M059J (cell line): ENCODE measurements at places on chromosomes 1 and 21.
A peak's percentile ranks its signal among the peaks of the same experiment; 100 is the strongest.

DNA sequence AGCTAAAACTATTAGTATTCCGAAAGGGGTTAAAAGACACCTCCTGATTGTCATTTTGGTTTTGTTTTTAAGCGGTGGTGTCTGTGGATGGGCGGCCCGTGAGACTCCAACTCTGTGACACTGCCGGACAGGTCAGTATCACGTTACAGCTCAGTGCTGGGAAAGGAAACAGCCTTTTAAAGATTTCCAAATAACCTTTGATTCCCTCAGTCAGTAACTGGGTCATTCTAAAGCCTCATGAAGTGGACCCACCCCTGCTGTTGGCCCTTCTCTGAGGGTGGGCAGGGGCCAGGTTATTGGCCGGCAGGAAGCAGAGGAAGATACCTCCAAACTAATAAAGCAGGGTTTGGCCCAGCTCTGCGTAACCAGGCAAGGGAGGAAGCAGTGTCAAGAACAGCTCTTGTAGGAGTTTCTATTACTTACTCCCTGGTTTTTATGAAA is 2.3 kb downstream of the RHOU start:
- DNase-seq, result no peak

DNA sequence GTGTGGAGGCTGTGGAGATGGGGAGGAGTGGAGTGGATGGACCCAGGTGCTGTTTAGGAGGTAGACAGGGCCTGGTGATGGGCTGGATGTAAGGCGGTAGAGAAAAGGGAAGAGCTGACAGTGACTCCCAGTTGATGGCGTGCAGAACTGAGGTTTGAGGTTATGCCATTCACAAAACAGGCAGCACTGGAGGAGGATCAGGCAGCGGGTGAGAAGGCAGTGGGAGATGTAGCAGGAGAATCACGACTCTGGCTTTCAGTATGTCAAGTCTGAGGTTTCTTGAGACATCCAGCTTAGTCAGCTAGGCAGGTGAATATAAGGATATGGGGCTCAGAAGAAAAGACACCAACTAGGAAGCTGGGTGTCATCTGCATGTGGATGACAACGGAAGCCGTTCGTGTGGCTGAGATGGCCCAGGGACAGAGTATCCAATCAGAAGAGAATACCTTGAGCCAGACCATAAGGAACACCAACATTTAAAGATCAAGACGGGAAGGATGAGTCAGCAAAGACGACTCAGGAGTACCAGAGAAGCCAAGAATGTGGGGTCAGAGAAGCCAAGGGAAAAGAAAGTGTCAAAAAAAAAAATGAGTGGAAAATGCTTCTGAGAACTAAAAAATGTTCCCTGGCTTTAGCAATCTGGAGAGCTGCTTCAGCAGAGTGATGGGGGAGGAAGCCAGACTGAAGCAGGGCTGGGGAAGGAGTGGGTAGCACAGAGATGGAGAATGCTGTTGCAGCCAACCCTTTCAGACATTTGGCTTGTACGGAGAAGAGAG is 15.2 kb downstream of the LRRN2 start:
- peak; percentile 52 for DNase-seq

GRCh38 chr1:222736470-222736869 is 532 bp upstream of the FAM177B start:
- no peak for DNase-seq

DNA sequence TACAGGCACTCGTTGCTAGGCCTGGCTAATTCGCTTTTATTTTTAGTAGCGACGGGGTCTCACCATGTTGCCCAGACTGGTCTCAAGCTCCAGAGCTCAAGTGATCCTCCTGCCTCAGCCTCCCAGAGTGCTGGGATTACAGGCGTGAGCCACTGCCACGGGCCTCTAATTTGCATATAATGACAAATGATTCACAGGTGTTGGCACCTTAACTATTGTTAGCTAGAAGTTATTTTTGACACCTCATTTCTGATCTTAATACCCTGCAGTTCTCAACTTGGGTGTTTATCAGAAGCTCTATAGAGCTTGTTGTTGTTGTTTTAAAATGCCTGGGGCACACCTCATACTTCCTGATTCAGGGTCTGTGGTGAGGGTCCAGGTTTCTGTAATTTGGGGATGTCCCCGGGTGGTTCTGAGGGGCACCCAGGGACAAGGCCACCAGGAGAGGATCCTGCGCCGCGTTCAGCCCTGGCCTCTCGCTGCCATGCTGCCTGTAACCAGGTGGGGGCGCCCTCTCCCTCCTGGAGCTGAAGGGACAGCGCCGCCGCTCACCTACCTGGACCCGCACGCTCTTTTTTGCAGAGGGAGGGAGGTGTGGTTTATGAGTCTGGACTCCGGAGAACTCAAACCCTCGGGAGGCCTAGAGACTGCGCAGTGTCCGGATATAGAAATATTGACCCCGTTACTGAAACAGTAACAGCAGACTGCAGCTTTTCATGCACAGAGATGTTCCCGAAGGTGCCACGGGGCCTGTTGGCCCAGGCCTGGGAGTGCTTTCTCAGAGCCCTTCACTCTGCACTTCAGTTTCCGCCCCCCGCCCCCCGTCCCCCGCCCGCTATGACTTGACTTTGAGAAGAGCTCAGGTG is 23.0 kb upstream of the NEK2 start:
- peak; percentile 72 for DNase-seq
